ENCODE measurements at places on chromosomes 7 and 10.

- DNase-seq = peak; percentile 58
These were observed 217.7 kb upstream of the FZD1 start for GRCh38 chr7:91046322-91047089.

DNA sequence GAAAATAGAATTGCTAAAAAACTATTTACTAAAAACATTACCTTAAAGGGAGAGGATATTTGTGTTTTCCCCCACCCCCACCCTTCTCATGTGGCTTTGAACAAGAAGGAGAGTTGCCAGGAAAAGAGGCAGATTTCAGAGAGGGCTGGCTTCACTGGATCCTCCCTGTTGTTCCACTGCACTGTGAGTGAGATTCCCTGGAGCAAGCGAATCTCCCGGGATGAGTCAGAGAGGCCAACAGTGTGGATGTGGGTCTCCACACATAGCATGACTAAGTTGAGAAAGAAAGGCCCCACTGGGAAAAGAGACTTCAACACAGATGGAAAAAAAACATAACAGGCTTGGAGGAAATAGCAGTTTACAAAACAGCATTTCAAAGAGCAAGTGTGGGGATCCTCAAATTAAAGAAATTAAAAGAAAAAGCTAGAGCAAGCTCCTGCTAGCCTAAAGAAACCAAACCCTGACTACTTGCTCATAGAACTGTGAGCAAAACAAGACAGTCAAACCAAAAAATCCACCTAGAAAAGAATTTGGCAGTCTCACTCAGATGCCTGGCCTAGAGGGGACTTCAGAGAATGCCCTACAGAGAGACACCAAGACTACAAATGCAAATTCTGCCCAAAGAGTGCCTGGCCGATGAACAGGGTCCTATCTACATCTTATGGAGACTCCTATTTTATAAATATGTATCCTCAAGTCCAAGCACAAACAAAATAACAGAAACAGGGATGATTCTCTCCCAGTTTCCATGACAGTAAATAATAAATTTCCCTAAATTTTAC lies 3.4 kb downstream of the CAV1 start:
- DNase-seq = peak; percentile 97

- DNase-seq = no peak
These were observed 150.2 kb upstream of the INSYN2A start for GRCh38 chr10:127346604-127347003.

- no peak for DNase-seq
These were observed 56.9 kb upstream of the WNT16 start for GRCh38 chr7:121271916-121272315.

DNA sequence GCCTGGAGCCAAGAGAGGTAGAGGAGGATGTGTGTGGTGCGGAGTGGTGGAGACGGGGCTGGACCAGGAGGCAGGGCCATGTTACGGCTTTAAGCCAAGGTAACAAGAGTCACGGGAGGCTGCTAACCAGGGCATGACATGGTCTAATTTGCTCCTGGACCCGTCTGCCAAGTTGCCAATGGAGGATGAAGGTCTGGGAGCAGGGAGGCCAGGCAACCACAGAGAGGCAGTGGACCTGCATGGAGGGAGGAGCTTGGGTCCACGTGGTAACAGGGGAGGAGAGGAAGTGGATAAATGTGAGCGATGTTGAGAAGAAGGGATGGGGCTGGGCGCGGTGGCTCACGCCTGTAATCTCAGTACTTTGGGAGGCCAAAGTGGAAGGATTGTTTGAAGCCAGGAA lies 31.0 kb downstream of the SRRM3 start:
- no peak for DNase-seq

DNA sequence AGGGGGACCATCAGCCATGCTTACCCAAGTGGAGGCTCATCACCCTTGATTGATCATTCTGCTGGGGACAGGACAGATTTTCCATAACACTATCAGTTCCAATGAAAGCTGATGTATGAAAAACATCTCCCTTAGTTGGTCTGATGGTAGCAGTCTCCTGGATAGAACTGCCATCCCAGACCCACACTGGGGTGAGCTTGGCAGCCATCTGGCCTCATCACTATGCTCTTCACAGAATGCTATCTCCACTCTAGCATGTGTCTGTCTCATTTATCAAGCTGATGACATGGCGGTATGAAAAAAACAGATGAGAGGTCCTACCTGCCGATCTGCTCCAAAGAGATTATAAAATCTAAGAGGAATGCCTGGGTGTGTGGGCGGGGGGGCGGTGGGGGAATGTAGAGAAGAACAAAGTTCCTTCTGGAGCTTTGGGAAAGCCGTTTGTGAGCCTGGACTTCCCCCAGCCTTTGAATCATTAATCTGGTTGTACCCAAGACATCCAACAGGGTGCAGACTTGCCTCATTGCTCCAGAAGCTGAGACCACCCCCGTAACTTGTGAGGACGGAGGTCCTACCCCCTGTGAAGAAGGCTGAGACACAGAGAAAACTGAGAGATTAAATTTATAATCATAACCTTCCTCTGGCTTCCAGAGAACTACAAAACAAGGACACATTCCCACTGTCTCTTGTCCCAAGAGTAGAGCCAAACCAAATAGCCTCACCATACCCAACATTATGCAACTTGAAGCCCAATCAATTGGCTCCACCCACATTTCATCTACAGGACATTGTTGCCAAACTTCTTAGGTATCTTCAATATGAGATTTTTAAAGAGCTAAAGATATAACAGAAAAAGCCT lies 340.8 kb downstream of the KCNMA1 start:
- no peak for DNase-seq

DNA sequence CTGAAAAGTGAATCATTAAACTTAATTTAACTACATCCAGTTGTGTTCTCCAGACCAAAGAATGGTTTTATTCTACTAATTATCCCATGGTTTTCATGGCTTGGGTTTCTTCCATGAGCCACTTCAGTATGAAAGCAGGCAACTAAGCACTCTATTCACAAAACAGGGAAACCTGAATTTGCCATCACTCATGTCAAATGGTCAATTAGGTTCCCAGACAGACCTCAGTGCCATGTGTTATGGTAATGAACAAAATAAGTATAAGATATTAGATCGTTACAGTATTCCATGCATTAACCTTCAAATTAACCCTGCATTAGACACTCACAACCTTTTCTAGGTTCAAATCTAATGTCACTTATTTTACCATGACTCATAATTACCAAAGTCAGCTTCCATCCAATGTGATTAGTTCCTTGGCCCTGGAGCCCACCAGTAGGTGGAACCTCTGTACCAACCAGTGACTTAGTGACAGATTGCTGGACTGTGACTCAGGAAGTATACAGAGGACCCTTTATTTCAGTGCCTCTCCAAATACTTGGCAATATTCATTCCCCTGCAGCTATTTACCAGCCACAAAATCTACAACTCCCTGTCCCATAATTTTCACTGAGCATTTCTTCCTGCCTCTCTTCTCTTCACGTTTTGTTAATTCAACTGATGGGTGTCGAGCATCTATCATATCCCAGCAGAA lies 1270.2 kb upstream of the SORCS1 start:
- DNase-seq = no peak
